Iris pigment epithelial cell (primary cell): ENCODE measurements at places on chromosomes 5 and 9.

GRCh38 chr5:33888587-33888986 is 3.2 kb downstream of the ADAMTS12 start:
- DNase-seq, result peak; percentile 74

DNA sequence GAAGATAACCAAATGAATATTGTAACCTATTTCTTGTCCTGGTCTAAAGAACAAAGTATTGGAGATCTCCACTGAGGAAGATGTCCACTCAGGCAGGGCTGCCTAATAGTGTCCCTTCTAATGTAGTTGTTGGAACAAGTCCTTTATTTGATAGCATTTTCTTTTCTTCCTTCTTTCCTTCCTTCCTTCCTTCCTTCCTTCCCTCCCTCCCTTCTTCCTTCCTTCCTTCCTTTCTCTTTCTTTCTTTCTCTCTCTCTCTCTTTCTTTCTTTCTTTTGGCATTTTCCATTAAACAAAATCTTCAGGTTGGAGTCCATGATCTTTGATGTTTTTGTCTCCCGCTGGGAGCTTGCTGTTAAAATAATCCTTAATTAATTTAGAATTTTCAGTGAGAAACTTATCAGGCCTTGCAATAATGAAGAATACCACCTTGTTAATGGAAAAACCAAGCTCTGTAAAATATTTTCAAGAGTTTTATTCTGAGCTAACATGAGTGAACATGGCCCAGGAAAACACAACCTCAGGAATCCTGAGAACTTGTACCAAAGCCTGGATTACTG is 43.5 kb upstream of the TENT2 start:
- DNase-seq, result no peak

- DNase-seq, result peak; percentile 76
Measured at GRCh38 chr5:39501397-39501796, 76.6 kb upstream of the DAB2 start.

GRCh38 chr5:72115296-72115695 is 8.0 kb downstream of the MAP1B start:
- no peak for DNase-seq

GRCh38 chr9:133532937-133533668 is 1.4 kb upstream of the ADAMTSL2 start:
- DNase-seq, result peak; percentile 22

GRCh38 chr9:85377731-85378289 is 363.9 kb downstream of the AGTPBP1 start:
- peak; percentile 9 for DNase-seq
